ENCODE measurements at places on chromosomes 16 and 17.

DNA sequence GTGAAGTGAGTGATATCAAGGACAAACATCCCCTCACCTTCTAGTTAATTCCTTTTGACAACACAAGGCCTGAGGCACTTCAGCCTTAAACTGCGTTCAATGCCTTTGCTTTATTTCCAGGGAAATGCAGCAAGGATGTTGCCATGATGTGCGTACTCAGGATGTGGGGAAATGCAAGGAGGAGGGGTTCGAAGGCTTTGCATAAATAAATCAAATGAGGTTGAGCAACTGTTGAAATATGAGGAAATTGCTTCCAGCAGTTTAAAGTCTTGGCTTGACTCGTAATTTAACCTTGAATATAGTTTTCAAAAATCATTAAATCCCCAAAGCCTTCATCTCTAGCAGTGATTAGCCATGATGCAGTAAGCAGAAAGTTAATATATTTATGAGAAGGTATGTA is 81.8 kb upstream of the CCL2 start:
- no peak for DNase-seq

DNA sequence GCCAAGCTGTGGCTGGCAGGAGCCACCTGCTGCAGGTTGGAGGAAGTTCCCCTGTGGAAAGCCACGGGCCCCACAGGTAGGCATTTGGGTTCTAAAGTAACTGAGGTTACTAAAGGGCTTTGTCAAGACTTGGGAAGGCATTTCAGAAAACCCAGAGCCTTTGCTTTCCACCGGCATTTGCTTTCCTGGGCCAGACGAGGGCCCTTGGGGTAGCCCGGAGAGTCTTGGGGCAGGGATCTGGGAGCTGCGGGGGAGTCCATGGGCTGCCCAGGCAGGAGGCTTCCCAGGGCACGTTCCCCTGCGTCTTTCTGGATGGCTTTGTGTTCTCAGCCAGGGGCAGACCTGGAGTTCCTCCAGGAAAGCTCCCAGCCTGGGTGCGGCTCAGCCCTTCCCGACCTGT is 43.5 kb downstream of the JPH3 start:
- DNase-seq = no peak

GRCh38 chr17:74201250-74201649 is 2.2 kb upstream of the RPL38 start:
- no peak for DNase-seq

GRCh38 chr17:40707745-40708144 is 4.2 kb upstream of the KRT24 start:
- no peak for DNase-seq

GRCh38 chr17:80566054-80566400 is 21.4 kb downstream of the RPTOR start:
- no peak for DNase-seq

DNA sequence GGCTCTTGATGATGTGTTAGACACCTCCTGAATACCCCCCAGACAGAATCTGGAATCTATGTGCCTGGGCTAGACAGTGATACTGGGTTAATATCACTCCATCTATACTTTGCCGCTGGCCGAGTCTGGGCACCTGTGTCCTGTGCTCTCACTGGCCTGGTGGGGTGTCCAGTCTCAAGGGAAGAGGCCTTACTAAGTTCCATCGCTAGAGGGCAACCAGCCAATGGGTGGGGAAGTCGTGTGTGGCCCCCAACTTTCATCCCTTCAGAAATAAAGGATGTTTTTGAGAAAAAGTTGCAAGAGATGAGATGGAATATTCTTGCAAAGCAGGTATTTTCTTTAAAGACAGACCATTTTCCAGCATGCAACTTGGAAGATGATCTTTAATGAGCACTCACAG is 1.6 kb upstream of the GLP2R start:
- DNase-seq = no peak

- no peak for DNase-seq
These were observed 287.8 kb upstream of the FOXF1 start for GRCh38 chr16:86222547-86222946.

DNA sequence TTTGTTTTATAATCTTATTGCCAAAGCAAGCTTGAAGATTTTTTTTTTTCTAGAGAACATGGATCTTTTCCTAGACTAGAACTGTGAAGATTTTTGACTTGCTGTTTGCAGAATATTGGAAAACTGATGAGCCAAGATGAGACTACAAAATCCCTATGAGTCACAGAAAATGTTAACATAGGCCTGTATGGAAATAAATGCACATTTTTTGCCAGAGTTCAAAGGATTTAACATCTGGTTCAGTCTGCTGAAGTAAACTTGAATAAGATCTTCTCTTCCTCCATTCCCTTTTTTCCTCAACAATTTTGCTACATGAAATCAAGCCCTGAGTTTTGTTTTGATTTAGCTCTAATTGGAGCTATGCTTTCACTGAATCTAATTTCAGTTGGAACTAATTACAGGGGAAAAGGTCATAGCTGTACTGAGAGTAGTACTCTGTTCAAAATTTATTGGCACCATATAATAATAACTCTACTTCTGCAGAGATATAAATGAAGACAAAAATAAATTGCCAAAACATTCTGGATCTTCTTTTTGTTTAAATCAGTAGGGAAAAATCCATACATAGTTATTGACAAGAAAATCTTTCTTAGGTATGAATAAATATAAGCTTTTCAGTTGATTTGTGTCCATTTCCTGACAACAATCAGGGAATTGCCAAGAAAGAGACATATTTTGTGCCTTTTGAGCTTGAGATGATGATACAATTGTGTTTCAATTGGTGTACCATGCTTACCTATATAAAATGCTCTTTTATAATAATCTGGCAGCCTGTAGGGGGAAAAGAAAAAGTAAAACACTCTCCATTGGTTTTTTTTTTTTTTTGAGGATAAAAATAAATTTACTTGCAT is 387.5 kb upstream of the GOT2 start:
- DNase-seq = no peak

- DNase-seq = no peak
These were observed 217.5 kb upstream of the DYNLRB2 start for GRCh38 chr16:80323187-80323807.

Data from activated CD4-positive, CD25-positive, alpha-beta regulatory T cell treated with anti-CD3 and anti-CD28 coated beads, Interleukin-2, amount 50 U/mL, for 72 hours (primary cell).